ENCODE measurements at places on chromosomes 7 and 10.

DNA sequence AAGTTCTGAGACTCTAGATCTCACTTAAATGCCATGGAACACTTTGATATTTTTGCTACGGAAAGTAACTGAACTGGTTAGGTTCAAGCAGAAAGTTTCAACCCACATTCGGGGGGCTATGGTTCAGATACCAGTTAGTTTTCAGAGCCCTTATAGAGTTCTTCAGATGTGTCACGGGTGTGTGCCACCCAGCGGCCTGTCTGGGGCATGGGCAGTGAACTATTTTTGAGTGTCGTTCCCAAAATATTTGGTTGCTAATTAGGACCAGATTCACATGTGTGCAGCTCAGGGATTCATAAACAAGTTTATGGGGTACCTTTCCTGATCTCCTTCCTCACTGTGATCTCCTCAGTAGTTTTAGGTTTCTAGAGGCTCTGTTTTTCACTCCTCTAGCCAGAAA lies 271.9 kb downstream of the C7orf25 start:
- DNase-seq, result no peak

- DNase-seq, result no peak
These were observed 54.1 kb upstream of the PPIF start for GRCh38 chr10:79292891-79293746.

- no peak for DNase-seq
These were observed 3.1 kb upstream of the ELFN1 start for GRCh38 chr7:1666823-1667565.

DNA sequence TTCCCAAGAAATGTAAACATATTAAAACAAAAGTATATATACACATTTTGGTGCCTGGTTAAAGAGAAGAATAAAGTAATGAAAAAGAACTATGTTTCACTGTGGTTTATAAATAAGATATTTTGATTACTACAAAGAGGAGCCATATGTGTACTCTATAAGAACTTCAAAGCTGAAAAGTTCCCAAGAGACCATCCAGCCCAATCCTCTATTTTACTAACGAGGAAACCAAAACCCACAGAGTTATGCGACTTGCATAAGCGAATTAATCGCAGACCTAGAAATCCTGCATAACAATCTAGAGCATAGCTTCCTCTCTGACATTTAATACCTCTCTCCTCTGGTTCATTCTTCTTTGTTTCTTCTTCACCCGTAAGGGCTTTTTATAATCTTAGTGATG lies 937.1 kb downstream of the CNTNAP2 start:
- no peak for DNase-seq

All from activated CD8-positive, alpha-beta memory T cell treated with anti-CD3 and anti-CD28 coated beads for 1 hour (primary cell).